ENCODE measurements at places on chromosomes 3 and 15.

- DNase-seq, result no peak
Measured at GRCh38 chr15:96088650-96089049, 241.8 kb upstream of the NR2F2 start.

GRCh38 chr3:137116619-137117018 lies 158.8 kb downstream of the IL20RB start:
- DNase-seq, result no peak

- DNase-seq, result no peak
Measured at GRCh38 chr3:32120471-32120870, 14.1 kb downstream of the GPD1L start.

- DNase-seq, result no peak
Measured at GRCh38 chr3:8743021-8743601, 9.5 kb downstream of the CAV3 start.

- peak; percentile 87 for DNase-seq
Measured at GRCh38 chr15:29131840-29132420, 137.7 kb downstream of the NSMCE3 start.

- no peak for DNase-seq
Measured at GRCh38 chr3:154285221-154285620, 39.1 kb downstream of the DHX36 start.

GRCh38 chr3:30113906-30114305 lies 492.5 kb upstream of the TGFBR2 start:
- DNase-seq, result no peak

- no peak for DNase-seq
Measured at GRCh38 chr15:100341239-100341749, 481 bp downstream of the ADAMTS17 start.

- DNase-seq, result no peak
Measured at GRCh38 chr15:28167042-28167441, 67.9 kb upstream of the OCA2 start.

GRCh38 chr15:80485370-80486164 lies 81.4 kb downstream of the ARNT2 start:
- no peak for DNase-seq

DNA sequence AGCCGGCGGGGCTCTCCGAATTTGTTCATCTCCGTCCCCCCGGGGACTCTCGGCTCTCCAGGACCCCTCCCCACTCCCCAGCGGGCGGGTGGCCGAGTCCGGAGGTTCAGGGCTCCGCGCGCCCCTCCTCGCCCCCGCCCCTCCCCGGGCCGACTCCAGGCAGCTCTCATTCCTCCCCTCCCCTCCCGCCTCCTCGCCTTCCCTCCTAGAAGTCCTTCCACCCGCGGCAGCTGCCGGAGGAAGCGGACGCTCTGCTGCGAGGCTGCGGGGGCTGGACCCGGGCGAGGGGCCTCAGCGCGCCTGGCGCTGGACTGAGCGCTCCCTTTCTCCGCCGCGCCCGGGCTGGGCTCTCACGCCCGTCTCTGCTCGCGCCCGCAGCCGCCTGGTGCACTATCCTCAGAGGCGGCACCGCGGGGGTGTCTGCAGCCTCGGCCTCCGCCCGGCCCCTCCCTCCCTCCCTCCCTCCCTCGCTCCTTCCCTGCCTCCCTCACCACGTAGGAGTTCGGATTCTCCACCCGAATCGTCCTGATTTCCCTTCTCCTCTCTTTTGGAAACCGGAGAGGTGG lies at the start of gene ROBO2:
TSS of gene ROBO2 (plus strand) at position 494 of the 566 bp plus-strand sequence. CDS start 687 bp downstream, outside the sequence.
- DNase-seq, result no peak

GRCh38 chr3:42814246-42814645 lies 5.0 kb downstream of the ACKR2 start:
- no peak for DNase-seq

- DNase-seq, result no peak
Measured at GRCh38 chr3:165111401-165111800, 33.1 kb upstream of the SI start.
